KG1 (cell line): ENCODE measurements at places on chromosomes 6 and 20.
A peak's percentile ranks its signal among the peaks of the same experiment; 100 is the strongest.

- no peak for DNase-seq
Observed at GRCh38 chr20:46359233-46359751, 47.1 kb downstream of the ELMO2 start.

- no peak for DNase-seq
Observed at GRCh38 chr20:46647469-46647868, 3.8 kb downstream of the SLC13A3 start.

DNA sequence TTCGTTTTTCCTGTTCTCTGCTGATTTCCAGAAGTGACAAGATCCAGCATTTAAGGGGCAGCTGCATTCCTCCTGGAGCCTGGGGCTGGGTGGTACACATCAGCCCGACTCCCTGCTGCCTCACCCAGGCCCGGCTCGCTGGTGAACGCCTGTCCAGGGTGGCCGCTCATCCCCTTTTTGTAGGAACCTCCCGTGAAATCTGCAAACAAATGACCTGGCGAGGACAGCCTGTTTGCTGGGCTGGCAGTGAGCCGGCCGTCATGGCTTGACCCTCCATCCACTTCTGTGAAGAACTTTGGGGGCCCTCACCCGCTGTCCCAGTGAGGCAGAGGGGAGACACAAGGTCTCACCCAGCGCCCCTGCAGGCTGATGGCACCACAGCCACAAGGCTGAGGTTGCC is 39.0 kb downstream of the PYGB start:
- DNase-seq, result no peak

GRCh38 chr6:42017021-42017643 is 33.2 kb upstream of the TAF8 start:
- DNase-seq, result no peak

GRCh38 chr6:16503970-16504415 is 257.3 kb downstream of the ATXN1 start:
- DNase-seq, result peak; percentile 42

GRCh38 chr6:134529921-134530320 is 212.0 kb upstream of the SGK1 start:
- no peak for DNase-seq

DNA sequence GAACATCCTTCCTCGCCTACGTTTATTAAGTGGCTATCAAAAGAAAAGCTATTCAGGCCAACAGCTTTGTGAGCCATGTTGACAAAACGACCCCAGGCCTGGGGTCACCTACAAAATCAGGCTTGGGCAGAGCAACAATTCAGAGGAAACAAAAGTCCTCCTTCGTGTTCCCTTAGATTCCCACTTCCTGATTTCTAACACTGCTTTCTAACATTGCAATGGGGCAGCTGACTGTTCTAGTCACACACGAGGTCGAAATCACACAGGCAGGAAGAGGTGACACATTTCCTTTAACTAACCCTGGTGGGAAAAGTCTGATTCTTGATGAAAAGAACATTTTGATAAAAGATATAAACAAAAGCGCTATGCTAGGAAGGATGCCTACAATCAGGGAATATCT is 31.9 kb downstream of the WDR27 start:
- DNase-seq, result no peak

GRCh38 chr6:113644861-113645575 is 212.1 kb upstream of the MARCKS start:
- DNase-seq, result no peak

DNA sequence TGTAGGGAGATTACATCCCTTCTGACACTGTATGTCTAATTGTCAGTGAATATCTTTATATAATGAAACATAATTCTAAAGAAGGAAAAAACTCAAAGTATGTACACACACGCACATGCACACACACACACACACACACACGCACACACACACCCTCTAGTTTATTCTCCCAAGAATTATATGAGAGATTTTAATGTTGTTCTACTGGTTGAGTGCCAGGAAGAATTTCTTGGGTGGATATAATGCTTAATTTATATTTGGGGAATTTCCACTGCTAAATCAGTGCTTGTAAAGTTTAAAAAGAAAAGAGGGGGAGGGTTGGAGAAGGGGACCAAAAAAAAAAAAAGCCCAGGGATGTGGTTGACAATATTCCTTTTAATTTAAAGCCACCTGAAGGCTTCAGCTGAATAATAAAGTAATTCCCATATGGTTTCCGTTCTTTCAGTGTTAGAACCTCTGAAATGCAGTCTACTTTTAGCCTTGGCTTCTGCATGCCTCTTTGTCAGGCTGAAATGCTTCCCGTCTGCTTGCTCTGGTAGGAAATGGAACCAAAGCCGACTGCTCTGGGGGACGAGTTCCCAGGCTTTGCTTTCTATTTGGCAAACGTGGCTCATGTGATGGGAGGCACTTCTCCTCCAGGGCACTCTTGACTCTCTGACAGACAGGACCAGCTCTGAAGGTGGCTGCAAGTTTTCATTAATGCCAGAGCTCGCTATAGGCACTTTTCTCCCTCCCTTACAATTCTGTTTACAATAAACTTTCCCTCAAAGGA is 225.4 kb downstream of the PRL start:
- no peak for DNase-seq

GRCh38 chr6:53035549-53036213 is 29.5 kb upstream of the FBXO9 start:
- DNase-seq, result no peak

DNA sequence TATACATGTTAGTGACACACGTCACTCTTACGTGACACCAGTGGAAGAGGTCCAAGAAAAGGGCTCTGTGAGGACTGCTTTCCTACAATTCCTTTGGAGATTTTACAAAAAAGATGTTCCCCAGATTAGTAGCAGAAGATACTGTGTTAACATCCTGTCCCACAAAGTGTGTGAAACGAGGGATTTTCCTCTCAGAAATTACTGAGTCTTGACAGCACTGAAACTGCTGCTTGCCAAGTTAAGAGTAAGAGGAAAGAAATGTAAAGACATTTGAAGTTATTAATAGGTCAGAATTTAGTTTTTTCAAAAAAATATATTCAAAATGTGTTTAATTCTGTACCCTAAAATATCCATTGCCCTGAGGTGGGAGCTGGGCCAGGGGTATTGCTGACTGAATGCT is 58.8 kb upstream of the MAP7 start:
- DNase-seq, result no peak

DNA sequence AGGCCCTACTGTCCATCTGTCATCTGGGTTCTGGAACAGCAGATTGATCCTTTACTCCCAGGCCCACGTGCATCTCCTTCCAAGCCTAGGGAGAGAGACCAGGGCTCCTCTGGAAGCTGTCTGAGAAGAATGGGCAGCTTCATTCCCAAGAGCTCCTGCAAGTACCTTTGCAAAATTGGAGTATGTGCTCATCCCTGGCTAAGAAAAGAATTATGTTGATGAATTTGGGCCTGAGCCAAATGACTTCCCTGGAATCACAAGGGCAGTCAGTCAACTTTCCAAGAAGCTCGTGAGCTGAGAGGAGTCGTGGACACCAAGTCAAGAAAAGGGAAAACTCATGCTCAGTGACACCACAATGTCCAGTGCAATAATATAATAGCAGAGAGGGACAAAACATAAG is 54.6 kb upstream of the AKAP12 start:
- DNase-seq, result no peak

GRCh38 chr6:52271852-52272460 is 12.6 kb downstream of the MCM3 start:
- no peak for DNase-seq

DNA sequence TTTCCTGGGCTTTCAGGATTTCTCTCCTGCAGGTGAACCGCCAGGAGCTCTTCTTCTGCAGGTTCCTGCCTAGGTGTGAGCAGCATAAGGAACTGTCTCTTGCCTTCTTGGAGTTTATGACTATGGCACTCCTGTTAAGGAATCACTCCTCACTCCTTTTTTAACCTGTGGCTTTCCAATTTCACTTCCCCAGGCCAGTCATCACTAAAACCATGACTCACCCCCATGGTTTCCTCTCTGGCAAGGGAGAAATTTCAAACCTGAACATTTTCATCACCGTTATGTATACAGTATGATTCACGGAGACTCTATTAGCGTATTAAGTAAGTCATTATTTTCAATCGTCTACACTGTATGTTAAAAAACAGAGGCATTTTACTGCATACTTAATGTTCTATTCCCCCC is 78.2 kb upstream of the ARID1B start:
- no peak for DNase-seq

GRCh38 chr6:28811873-28812272 is 111.9 kb downstream of the TRIM27 start:
- peak; percentile 32 for DNase-seq

DNA sequence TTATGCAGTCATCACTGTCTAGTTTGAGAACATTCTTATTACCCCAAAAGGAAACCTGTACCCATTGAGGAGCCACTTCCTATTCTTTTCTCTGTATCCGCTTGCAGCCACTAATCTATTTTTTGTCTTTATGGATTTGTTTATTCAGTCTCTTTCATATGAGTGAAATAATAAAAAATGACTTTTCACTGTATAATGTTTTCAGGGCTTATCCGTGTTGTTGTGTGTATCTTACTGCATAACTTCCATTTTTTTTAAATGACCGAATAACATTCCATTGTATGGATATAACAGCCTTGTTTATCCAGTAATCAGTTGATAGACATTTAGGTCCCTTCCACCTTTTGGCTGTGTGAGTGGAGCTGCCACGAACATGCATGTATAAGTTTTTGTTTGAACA is 86.6 kb downstream of the ZFAND3 start:
- no peak for DNase-seq

GRCh38 chr6:85676086-85676729 is 33.5 kb upstream of the SYNCRIP start:
- no peak for DNase-seq

DNA sequence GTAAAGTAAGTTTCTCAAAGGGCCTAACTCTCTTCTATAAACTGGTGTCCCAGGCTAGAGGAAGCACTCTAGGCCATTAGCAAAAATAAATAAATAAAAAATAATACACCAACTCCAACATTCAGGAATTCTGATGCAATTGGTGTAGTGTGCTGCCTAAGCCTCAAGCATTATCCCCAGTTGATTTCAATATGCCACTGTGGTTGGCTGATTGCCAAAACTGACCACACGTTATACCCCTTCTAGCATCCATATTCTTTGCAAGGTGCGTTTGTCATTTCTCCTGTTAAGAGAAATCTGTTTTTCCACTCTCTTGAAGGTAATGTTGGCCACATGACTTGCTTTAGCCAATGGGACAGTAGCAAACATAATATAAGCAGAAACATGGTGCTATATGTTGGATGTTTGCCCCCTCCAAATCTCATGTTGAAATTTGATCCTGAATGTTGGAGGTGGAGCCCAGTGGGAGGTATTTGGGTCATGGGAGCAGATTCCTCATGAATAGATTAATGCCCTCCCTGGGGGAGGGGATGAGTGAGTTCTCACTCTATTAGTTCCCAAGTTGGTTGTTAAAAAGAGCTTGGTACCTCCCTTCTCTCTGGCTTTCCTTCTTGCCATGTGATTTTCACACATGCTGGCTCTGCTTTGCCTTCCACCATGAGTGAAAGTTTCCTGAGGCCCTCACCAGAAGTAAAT is 71.9 kb upstream of the PLCB4 start:
- no peak for DNase-seq

DNA sequence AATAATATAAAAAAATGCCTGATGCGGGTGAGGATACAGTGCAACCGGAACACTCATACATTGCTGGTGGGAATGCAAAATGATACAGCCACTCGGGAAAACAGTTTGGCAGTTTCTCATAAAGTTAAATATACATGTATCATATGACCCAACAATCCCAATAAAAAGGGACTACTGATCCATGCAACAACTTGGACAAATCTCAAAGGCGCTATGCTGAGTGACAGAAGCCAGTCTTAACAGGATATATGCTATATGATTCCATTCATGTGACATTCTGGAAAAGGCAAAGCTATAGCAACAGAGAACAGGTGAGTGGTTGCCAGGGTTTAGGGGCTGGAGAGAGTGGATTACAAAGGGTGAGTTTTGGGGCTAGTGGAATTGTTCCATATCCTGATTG is 170.2 kb upstream of the MLN start:
- no peak for DNase-seq

GRCh38 chr6:170448317-170448716 is 104.8 kb downstream of the PSMB1 start:
- no peak for DNase-seq

DNA sequence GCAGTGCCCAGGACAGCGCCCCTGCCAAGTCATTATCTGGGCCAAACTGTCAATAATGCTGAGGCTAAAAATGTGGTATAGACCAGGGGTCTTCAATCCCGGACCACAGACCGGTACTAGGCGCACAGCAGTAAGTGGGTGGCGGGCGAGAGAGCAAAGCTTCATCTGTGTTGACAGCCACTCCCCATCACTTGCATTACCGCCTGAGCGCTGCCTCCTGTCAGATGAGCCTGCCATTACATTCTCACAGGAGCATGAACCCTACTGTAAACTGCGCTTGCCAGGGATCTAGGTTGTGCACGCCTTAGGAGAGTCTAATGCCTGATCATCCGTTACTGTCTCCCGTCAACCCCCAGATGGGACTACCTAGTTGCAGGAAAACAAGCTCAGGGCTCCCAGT is 91.0 kb downstream of the NFATC2 start:
- no peak for DNase-seq

GRCh38 chr20:23349338-23350195 is 1.0 kb upstream of the NXT1 start:
- peak; percentile 90 for DNase-seq

- DNase-seq, result no peak
Observed at GRCh38 chr20:32975698-32976674, 28.2 kb downstream of the SUN5 start.

- DNase-seq, result no peak
Observed at GRCh38 chr20:42432496-42433334, 757.0 kb downstream of the PTPRT start.

DNA sequence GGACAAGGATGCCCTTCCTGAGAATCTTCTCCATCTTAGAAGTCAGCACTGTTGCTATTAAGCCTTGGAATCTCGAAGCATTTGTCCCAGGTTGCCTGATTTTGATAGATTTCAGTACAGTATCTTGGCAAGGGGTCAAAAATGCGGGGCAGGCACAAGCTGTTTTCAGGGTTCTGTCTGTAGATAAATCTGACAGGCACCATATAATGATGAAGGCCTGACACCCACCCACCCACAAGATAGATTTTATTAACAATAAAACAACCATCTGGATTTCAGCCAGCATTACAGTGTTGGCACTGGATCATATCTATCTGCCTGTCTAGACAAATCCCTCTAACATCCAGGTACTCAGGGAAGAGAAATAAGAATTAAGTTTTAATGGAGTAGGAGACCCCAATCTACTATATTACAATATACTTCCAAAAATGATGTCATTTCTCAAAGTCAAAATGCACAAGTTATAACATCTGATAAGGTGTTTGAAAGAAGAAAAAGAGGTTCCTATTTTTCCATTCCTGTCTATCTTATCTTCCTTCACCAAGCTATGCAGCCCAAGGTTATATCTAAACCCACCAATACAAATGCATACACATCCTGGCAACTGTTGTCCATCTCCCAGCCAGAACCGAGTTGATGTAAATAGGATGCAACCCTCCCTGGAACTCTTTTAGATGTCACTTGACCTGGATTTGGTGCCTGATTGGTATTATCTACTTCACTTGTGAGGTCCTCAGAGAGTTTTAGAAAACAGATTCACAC is 10.7 kb downstream of the NEDD9 start:
- DNase-seq, result no peak

- no peak for DNase-seq
Observed at GRCh38 chr6:22447249-22448196, 121.8 kb upstream of the HDGFL1 start.
